ENCODE measurements at places on chromosomes 6 and 20.

- no peak for DNase-seq
Observed at GRCh38 chr6:32167154-32167760, 2.9 kb downstream of the EGFL8 start.

DNA sequence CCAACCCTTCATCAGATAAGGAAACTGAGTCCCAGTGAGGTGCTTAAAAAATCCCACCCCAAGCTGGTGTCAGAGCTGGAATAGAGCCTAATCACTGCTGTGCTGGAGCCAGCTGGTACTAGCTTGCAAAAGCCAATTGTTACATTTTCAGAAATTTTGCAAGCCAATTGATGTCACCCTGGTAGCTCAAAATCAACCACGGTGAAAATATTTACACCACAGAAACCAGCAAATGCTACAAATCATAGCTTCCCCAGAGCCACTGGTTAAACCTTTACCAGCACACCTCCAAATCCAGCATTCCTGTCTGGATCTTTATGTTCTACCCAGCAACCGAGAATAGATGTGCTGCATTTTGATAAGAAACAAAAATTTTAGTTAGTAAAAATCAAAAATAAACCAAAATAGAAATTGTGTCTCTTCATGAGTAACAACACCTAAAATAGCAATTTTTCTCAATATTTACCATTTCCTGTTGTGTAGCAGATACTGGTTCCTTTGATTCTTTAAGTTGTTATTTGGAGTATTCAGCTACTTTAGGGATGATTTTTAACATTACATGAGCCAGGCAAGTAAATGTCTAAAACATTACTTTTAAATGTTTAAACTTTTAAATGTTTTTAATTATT is 7.2 kb upstream of the LCA5 start:
- no peak for DNase-seq

DNA sequence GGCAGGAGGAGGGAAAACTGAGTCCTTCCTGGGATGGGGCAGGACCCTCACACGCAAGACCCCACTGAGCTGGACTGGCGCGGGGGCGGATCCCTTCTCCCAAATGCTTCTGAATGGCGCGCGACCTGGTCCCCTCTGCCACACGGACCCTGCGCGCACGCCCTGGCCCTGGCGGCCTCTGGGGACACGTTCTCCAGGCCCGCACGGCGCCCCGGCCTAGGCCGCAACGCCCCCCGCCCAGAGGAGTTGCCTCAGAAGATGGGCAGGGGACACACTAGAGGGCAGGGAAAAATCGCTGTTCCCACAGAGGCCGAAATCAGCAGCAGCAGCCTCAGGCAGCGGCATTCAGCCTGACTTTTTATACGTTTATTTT is 45.2 kb upstream of the OSTM1 start:
- no peak for DNase-seq

DNA sequence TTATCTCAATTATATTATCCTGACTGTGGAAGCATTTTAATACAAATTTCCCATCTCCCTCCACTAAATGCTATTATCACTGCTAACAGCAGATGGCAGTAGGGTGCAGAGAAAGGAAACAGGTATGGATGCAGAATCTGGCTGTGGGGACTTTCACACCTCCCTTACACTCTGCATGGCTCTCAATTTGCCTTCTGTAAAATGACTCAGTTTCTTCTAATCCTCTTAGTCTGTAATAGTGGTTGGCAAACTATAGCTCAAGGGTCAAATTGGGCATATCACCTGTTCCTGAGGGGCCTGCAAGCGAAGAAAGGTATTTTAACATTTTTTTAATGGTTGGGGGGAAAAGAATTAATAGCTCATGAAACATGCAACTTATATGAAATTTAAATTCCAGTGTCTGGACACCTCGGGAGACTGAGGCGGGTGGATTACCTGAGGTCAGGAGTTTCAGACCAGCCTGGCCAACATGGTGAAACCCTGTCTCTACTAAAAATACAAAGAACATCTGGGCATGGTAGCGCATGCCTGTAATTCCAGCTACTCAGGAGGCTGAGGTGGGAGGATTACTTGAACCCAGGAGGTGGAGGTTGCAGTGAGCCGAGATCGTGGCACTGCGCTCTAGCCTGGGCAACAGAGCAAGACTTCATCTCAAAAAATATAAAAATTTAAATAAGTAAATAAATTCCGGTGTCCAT is 83.5 kb downstream of the ZMYND8 start:
- DNase-seq, result peak; percentile 5

- no peak for DNase-seq
Observed at GRCh38 chr6:167842457-167842856, 15.7 kb downstream of the AFDN start.

GRCh38 chr6:82144007-82144851 is 103.3 kb downstream of the IBTK start:
- DNase-seq, result no peak

GRCh38 chr6:138596126-138596525 is 96.8 kb upstream of the NHSL1 start:
- DNase-seq, result no peak

- no peak for DNase-seq
Observed at GRCh38 chr6:129959358-129959930, 58.9 kb upstream of the L3MBTL3 start.

DNA sequence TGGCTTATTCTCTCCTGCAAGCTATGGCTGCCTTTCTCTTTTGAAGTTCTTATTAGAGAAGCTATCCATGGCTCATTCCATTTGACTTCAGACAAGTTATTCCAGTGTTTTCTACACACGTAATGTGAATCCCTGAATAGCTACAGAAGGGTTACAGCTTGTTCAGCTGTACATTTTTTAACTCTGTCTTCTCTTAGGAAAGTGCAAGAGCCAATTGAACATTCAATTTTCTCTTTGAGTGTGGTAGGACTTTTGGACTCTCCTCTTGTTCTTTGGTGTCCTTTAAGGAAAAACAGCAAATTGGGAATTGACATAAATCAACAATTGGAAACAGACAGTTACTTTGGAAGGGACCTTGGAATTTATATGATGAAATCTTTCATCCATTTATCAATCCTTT is 125.8 kb downstream of the EPM2A start:
- DNase-seq, result no peak

DNA sequence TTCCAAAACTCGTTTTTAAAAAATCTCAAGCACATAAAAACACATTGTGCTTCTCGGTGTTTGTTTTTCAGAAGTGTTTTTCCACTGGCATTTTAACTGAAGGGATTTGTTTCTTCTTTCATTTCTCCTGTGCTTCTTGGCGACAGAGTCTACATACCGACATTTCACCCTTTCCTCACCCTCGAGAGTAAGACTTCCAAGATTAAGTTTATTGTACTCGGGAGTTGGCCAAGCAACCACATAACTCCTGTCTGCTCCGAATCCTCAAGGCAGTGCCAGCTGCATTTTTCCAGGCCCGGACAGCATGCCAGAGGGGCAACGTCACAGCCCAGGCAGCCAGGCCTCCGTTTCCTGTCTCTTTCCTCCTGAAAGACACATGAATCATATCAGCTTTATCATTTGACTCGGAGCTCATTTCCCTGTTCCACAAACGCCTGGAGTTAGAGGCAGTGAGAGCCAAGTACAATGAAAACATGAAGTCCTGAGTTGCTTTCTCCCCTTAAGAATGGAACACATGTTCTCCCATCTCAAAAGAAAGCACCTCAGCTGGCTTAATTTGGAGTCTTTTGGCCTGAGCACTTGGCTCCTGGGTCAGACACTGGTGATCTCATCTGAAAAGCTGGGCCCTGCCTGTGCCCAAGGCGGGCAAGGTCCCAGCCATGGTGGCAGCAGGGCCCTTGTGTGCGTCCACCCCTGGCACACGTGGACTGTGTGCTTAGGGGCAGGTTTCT is 23.2 kb upstream of the FAM50B start:
- no peak for DNase-seq

DNA sequence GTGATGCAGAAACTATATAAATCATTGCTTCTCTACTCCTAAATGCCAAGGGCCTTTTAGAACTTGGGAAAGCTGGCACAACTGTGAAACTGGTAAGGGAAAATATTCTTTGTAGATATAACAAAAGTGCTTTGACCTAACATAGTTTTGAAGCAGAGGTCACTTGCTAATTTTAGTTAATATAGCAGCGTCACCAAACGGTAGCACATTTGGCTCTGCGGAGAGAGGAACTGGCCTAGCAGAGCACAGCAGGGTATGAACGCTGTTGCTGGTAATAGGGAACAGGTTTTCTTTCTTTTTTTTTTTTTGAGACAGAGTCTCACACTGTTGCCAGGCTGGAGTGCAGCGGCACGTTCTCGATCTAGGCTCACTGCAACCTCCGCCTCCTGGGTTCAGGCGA is 67.4 kb downstream of the ECT2L start:
- DNase-seq, result no peak

DNA sequence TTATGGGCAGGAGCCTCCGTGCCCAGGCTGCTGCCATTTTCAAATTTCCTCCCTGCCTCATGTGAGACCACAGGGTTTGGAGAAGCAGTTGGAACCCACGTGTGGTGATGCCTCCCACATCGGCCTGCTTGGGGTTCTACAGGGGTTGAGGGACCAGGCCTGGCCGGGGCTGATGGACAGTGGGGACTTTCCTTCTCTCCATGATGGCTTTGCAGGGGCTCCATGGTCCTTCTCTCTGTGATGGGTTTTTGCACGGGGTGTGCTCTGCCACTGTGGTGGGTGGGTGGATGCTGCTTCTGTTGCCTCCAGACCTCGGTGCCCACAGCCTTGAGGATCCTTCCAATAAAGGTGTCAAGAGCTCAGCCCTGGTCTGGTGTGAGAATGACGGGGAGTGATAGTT is 54.4 kb downstream of the ADNP start:
- DNase-seq, result no peak

GRCh38 chr6:71602385-71603007 is 283.9 kb upstream of the RIMS1 start:
- DNase-seq, result no peak

GRCh38 chr20:18077157-18077556 is 19.4 kb upstream of the OVOL2 start:
- DNase-seq, result no peak

DNA sequence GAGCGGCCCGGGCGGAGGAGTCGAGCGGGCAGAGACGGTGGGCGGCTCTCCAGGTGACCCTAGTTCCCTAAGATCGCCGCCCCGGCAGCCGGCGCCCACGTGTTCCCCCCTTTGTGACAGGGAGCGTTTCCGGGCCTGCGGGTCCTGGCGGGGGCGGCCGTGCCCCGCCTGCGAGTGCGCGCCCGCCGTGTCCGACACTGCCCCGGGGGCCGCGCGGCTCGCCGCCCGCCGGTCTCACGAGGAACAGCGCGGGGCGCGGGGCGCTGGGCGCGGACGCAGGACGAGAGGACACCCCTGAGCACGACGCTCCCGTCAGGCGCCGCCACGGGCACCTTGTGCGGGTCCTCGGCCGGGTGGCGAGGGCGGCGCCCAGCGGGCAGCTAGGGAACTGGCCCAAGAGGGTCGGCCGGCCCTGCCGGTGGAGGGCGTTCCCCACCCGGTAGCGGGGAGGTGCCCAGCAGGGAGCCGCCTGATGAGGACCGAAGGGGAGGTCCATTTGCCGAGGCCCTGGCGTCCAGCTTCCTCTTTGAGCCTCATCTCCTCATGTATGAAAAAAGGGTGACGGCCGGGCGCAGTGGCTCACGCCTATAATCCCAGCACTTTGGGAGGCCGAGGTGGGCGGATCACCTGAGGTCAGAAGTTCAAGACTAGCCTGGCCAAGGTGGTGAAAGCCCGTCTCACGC is at the start of gene VARS1:
TSS of gene VARS1 (minus strand) at position 137 of the 683 bp plus-strand sequence. CDS start 535 bp downstream, outside the sequence.
- DNase-seq, result peak; percentile 60

DNA sequence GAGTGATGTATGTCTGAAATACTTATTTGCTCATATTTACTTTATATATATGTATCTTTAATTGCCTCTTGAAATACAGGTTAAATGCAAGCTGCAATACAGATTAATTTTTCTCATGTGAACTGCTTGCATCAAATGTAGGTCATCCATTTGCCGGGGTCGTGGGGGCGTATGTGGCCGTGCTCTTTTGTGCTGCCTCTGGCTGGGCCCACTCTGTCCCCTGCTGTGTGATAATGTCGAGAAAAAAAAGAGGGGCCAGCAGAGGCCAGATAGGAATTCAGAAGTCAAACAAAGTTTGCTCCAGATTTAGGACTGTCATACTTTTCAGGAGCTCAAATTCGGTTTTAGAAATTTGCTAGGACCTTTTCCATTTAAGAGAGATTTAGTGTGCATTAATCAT is 459.6 kb upstream of the SOX4 start:
- no peak for DNase-seq

GRCh38 chr6:82957171-82957867 is 108.3 kb downstream of the UBE3D start:
- no peak for DNase-seq

- no peak for DNase-seq
Observed at GRCh38 chr6:15399641-15400470, 154.0 kb downstream of the JARID2 start.

DNA sequence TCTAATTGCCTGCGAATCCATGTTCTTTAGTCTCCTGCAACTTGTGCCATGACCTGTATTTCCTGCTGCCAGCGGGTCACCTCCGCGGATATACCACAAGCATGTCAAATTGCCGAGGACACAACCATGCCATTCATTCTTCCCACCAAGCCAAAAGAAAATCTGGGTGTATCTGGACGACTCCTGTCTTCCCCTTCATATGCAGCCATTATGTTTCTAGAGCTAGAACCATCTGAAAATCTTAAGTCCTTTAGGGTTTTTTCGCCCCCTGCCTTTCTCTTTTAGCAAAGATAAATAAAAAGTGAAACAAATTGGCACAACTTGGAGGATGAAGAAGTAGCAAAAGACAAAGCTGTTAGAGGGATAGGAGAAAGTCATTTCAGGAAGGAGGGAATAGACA is 242.6 kb downstream of the ARID1B start:
- DNase-seq, result no peak

- DNase-seq, result no peak
Observed at GRCh38 chr6:129340983-129341382, 369.0 kb downstream of the ARHGAP18 start.

- no peak for DNase-seq
Observed at GRCh38 chr6:78910591-78911171, 43.3 kb downstream of the IRAK1BP1 start.

GRCh38 chr6:29696147-29697125 is 15.5 kb upstream of the ZFP57 start:
- DNase-seq, result no peak

All from SHP77 treated with DMSO at 0.1 percent for 48 hours (cell line).